Activated CD8-positive, alpha-beta memory T cell treated with anti-CD3 and anti-CD28 coated beads for 24 hours (primary cell): ENCODE measurements at places on chromosomes 1 and 21.
A peak's percentile ranks its signal among the peaks of the same experiment; 100 is the strongest.

DNA sequence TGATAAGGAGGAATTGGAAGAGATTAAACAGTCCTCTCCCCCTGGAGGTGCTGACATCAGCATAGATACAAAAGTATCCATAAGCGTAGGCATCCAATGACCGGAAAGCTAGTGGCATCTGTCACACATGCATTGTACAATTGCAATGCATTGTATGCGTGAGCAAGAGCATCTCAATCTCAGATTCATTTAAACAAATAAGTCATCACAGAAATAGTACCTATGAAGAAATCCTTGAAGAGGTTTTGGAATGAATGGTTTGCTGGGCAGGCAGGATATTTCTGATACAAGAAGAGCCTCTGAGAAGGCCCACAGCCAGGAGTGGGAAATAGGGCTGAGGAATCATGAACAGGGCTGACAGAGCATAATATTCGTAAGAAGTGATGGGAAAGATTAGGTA lies 88.9 kb upstream of the ABCD3 start:
- DNase-seq, result no peak

- DNase-seq, result no peak
Observed at GRCh38 chr1:10594595-10595223, 120.0 kb downstream of the PEX14 start.

- DNase-seq, result no peak
Observed at GRCh38 chr1:110280126-110280525, 59.1 kb upstream of the RBM15 start.

DNA sequence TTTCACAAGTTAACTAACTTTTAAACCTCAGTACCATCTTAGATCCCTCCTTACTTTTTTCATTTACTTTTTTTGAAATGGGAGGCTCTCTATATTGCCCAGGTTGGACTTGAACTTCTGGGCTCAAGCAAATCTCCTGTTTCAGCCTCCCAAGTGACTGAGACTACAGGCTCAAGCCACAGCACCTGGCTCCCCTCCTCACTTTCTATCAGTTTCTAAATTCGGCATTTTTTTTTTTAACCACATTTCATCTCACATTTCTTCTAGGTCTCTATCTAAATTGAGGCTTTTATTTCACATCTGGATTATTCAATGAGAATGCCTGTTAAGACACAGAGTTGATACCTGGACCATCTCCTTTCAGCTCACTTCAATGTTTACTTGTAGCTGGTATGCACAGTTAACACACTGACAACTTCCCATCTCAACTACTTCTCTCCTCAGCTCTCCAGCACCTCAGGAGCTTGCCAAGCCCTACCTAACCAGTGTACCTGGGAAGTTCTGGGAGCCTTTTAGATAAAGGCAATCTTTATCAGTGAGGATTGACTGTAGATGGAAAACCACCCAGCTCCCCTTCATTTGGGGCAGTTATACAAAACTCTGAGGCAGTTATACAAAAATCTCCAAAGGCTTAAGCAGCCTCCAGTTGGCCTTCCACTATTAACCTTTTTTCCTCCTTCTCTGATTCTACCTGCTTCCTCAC lies 3.4 kb downstream of the USP33 start:
- DNase-seq, result no peak

DNA sequence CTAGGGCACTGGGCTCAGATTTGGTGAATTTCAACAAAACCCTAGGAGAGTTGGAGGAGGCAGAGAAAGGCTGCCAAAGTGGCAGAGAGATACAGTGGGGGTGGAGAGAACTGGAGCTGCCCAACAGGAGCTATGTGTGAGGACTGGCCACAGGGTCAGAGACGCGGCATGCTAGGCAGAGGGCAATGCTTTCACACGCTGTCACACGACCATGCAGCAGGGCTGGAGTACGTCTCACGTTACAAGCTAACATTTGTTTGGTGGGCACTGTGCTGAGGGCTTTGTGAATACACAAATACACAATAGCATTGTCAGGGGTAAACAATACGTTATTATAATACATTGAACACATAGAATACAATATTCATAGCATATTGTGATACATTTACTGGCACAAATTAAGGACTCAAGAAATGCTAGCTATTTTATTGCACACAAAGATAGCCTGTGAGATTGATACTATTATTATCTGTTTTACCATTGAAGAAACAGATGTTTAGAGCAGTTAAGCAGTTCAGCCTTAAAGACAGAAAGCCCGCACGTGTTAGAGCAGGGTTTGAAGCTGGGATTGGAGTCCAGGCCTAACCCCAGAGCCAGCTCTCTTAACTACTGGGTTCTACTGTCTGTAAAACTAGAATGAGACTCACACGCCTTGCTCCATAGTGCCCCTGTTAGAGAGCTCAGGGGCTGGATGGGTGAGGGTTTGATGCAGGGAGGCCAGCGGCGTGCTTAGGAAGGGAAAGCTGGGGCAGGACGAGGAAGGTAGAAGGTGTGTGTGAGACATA lies 4.5 kb downstream of the RAB7B start:
- peak; percentile 30 for DNase-seq

DNA sequence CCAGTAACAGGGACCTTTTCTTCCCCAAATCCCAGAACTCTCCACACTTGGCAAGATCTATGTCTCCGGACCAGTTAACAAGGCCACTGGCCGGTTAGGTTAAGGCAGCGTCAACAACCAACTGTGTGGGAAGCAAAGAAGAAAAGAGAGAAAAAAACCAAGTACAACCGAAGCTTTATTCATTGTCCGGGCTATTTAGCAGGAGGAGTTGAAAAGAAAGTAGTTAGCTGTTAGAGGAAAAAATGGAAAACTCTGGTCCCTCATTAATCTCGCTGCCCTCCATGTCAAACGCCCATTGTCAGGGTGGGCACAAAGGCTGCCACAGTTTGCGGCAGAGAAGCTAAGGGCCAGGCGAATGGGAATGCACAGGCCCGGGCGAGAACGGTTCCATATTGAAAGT lies 49.3 kb upstream of the GRIK3 start:
- no peak for DNase-seq

GRCh38 chr21:28636752-28637691 lies 355.7 kb downstream of the LTN1 start:
- DNase-seq, result no peak

- no peak for DNase-seq
Observed at GRCh38 chr1:115807723-115808122, 33.2 kb downstream of the NHLH2 start.

- DNase-seq, result peak; percentile 85
Observed at GRCh38 chr1:180252638-180253536, 22.8 kb downstream of the LHX4 start.

DNA sequence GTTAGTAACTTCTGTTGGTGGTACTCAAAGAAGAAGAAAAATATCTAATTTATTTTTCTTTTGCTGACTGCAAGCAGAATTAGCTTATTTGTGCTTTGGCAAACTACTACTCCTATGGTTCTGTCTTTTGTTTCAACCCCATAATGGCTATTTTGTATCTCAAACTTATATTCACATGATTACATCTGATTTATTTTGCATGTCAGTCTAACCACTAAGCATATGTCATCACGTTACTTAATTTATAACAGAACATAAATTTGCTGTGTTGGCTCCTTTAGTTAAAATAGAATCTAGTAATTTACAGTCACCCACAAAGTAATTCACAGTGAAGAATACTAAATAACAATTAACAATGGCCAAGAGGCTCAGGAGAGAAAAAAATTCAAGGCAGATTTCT lies 39.1 kb upstream of the CNN3 start:
- DNase-seq, result no peak

GRCh38 chr1:214565310-214565709 lies 13.9 kb upstream of the PTPN14 start:
- DNase-seq, result no peak

GRCh38 chr1:212669102-212669501 lies 30.5 kb downstream of the BATF3 start:
- no peak for DNase-seq

DNA sequence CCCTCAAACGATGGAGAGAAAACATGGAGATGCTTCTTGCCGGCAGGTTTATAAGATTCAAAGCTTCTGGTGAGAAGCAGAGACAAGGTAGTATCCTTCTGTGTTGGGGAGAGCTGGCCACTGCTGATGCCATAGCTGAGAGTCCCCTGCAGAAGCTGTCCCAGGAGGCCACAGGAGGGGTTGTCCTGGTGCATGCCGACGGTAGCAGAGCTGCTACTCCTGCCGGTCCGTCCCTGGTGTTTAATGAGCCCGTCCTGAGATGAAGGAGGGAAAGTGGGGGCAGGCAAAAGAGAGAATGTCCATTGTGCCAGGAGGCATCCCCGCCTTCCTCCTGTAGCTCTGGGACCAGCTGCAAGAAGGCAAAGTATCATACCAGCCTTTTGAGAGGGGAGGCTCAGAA lies 10.4 kb upstream of the C2CD2 start:
- peak; percentile 21 for DNase-seq

- no peak for DNase-seq
Observed at GRCh38 chr1:240998441-240999015, 358.5 kb downstream of the RGS7 start.

DNA sequence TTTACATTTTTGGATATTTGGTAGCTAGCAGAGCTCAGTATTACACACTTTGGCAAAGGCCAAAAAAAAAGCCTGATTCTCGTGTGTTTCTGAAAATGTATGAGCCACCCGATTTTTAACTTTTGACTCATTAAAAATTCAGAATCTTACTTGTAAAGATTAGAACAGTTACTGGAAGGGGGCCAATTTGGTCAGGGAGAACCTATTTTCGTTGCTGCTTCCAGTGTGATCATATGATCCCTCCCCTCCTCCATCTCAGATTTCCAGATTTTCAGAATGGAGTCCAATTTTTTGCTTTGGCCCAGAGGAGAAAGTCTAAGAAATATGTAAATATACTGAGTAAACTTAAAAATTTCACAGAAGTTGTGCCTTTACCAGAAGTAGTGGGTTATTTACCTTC lies 3.2 kb upstream of the OR2AK2 start:
- DNase-seq, result no peak

- DNase-seq, result peak; percentile 64
Observed at GRCh38 chr1:186618401-186619170, 61.6 kb downstream of the PTGS2 start.

DNA sequence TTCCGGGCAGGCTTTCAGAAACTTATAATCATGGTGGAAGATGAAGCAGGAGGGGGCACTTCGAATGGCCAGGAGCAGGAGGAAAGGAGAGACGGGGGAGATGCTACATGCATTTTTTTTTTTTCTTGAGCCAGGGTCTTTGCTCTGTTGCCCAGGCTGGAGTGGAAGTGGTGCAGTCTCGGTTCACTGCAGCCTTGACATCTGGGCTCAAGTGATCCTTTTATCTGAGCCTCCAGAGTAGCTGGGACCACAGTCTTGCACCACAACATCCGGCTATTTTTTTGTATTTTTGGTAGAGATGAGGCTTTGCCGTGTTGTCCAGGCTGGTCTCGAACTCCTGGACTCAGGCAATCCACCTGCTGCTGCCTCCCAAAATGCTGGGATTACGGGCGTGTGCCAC lies 61.6 kb downstream of the SELENOF start:
- no peak for DNase-seq

DNA sequence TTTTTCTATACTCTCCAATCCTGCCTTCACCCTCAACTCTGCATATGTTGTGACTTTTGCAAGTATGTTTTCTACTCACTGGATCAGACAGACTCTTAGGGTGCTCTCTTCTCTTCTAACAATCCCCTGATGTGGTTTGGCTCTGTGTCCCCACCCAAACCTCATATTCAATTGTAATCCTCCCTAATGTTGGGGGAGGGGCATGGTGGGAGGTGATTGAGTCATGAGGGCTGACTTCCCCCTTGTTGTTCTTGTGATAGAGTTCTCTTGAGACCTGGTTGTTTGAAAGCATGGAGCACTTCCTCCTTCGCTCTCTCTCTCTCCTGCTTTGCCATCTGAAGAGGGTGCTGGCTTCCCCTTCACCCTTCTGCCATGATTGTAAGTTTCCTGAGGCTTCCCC lies 148.9 kb upstream of the IGSF21 start:
- no peak for DNase-seq

DNA sequence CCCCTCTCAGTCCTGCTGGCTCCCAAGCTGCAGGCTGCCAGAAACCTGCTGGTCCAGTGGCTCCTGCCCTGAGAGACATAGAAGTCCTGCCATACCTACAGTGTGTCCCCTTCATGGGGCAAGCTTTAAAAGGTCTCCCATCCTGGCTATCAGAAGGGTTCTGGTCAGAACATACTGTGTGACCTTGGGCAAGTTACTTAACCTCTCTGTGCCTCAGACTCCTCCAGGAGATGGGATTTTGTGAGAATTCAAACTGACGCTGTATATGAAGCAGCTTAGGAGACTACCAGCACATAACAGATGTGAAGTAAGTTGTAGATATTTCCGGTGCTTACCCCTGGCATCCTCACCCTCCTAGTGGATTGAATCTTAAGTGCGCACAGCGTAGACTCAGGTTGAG lies 8.7 kb upstream of the GJB5 start:
- DNase-seq, result no peak

DNA sequence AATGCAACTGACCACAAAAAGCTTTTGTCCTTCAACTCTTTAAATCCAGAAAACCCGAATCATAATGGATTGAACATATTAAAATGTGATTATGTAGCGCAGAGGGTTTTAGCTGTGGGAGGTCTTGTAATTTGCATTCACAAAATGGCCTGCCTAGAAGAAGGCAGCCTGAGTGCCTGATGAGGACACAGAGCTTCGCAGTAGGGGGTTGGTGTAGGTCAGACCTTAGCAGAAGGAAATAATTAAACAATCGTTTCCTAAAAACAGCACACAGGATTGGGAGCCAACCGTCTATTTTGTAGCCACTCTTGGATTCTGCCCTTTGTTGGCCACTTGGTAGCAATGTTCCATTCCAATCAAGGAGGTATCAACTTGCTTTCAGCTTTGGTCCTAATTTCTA lies 195.7 kb upstream of the KIAA0040 start:
- DNase-seq, result no peak

- DNase-seq, result no peak
Observed at GRCh38 chr1:244761279-244761678, 74.2 kb upstream of the COX20 start.

DNA sequence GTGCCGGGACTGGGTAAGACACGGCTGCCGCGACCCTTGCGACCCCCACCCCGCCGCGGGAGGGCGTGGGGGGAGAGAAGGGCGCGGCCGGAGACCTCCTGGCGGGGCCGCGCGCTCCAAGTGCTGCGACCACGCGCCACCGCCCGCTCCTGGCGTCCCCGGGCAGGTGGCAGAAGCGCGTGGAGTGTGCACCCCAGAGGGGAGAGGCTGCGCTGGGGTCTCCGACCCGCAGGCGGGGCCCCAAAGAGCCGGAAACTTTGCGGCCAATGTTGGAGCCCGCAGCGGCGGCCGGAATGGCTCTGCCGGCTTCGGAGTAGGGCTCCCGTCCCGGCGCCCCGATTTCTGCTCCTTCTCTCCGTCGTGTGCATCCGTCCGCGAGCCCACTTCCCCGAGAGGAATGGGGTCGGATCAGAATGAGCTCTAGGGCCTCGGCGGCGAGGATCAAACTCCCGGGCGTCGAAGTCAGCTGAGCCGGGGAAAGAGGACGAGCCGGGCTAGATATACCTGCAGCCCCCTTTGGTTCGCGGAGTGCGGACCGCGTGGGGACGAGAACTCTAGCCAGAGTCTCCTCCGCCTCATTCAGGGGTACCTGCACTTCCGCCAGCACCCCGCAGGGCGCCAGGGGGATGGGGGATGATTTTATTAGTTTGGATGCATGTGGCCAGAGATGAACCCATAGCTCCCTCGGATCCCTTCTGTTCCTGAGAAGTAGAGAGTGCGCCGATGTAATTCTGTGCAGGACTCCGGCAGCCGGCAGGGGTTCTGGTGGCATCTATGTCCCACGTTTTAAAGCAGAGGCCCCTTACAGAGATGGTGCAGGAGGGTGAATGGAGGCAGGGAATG lies 751 bp downstream of the STUM start:
- DNase-seq, result peak; percentile 65
